ENCODE measurements at places on chromosomes 4 and X.

- DNase-seq = no peak
Measured at GRCh38 chr4:3530663-3531254, 1.5 kb downstream of the LRPAP1 start.

- peak; percentile 8 for DNase-seq
Measured at GRCh38 chrX:357693-358471, 28.8 kb downstream of the PPP2R3B start.

GRCh38 chrX:23787745-23788118 is 4.8 kb downstream of the SAT1 start:
- DNase-seq = no peak

DNA sequence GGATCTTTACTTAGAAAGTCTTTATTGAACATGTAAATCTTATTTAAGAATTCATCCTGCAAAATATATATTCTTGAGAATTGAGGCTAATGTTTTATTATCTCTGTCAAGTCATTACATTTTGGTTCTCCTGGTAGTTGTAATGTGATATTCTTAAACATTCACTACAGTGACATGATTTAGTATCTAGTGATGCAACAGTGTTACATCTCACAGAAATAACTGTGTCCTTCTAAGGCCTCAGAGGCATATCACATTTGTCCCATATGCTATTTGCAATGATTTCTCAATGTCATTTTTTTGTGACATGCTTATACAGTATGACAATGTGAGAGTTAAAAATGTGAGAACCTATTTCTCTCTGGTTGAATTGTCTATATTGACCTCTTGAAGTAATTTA is 34.1 kb downstream of the PRRG1 start:
- DNase-seq = no peak

DNA sequence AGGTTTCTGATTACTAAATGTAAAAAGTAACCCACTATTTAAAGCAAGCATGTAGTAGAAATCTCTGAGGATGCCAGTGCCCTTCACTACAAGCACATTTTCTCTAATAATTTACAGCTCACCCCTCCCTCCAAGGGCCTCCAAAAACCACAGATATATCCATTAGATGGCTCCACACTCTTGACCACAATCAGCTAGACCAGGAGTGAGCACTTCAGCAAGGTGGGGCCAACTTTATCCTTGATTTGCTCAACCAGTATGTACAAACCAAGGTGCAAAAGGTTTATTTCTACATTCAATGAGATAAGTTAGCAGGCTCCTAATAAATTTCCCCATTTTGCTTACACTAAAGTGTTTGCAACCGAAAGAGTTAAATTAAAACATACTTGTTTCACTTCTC is 35.8 kb downstream of the RFC1 start:
- no peak for DNase-seq

DNA sequence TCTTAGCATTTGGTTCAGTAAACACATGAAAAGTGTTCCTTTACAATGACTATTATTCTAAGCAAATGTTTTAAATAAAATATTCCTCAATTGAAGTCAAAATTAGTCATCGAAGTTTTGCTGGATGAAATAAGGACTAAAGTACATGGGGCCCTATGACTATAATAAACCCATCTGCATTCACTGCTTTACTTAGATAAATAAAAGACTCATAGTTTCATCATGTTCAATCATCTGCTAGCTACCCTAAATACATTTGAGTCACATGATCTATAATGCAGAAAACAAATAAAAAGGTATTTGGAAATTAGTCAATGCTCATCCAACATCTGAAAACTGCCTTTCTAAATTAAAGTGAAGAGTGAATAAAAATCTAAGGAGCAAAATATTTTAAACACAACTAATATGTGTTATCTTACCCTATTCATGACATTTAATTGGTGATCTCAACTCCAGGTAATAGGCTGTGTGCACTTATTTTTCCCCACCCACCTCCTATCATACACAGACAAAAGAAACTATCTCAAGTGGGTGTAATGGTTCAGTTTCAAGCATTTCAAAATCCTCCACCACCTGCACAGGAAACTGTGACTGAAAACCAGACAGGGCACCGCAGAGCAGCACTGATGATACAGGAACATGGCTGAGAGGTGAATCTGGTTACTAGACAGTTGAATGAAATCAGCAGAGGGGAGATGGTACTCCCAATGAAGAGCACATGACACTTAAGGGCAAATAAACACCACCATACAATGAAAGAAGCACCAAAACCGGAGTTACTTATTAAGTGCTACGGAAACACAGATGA is 78.6 kb downstream of the CAMK2D start:
- DNase-seq = no peak

DNA sequence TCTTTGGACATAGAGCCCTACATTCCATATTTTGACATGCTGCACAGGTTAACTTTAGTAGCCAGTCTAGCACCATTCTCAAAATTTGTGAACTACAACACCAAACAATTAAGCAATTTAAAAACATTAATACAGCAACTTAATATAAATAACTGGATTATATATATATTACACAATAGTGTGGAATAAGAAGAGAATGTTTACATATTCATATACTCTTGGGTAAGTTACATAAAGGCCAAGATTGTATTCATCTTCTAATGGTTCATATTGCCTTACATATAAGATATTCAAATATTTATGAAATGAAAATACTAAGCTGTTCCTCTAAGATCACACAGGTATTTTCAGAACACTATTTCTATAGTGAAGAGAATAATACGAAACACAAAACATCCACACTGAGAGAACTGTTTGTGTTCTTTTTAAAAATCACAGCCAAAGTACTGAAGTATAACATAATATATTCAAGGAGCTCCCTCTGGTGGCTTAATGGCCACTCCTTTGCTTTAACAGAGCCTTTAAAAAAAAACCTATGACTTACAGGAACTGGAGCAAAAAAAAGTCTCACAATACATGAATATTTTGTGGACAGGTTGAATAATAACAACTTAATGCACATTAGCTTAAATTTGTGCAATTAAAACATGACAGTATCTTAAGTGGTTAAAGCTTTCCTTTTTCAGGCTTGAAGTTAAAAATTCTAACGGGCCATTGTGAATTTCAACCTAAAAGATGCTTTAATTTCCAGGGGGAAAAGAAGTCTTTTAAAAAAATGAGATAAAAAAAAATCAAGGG is 46.2 kb downstream of the NEK1 start:
- no peak for DNase-seq

- peak; percentile 92 for DNase-seq
Measured at GRCh38 chr4:121408-122084, 2.8 kb upstream of the ZNF718 start.

- no peak for DNase-seq
Measured at GRCh38 chr4:100933628-100934027, 413.7 kb downstream of the PPP3CA start.

DNA sequence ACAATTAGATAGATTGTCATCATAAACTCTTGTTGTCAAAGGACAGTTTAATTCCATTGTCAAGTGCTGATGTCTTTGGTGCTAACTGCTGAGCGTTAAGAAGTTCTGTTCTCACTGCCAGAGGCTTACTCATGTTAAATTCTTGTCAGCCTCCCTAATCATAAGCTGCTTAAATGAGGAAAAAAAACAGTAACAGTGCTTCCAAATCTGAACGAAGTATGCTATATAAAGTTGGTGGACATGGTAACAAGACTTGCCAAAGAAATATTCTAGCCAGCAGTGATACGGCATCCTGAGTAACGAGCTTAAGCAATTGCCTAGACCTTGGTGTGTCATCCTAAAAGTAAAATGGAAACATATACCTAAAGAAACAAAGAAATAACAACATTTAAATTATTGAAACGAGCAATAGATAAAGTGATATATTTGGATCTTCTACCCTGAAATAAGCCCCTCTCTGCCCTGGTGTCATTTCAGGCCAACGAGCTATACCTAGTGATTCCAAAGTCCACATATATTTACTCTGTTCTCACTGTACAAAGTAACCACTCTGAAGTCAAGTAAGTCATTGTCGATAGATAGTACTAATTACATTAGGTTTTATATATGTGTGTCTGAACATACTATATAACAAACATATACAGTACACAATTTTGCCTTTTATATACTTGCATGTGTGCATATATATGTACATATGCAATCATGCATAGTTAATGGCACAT is 339.7 kb upstream of the HS3ST1 start:
- DNase-seq = no peak

DNA sequence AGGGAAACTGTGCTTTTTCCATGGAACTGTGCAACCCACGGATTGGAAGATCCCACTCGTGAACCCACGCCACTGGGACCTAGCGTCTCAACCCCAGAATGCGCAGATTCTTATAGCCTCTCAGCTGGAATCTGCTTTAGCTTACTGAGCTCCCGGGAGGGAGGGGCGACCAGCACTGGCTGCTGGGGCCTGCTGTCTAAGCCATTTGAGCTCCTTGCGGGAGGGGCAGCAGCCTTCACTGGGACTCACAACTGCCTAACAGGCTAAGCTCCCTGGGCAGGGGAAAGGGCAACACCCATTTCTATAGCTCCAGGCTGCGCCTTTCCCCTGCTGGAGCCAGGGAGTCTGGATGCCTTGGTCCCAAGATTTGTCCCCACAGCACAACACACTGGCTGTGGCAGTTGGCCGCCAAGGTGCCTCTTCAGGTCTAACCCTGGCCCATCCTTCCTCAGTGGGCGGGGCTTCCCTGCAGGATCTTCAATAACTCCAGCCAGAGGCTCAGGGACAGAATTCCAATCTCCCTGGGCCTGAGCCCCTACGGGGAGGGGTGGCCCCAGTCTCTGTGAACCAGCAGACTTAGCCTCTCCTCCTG is 451.7 kb upstream of the PITX2 start:
- no peak for DNase-seq

DNA sequence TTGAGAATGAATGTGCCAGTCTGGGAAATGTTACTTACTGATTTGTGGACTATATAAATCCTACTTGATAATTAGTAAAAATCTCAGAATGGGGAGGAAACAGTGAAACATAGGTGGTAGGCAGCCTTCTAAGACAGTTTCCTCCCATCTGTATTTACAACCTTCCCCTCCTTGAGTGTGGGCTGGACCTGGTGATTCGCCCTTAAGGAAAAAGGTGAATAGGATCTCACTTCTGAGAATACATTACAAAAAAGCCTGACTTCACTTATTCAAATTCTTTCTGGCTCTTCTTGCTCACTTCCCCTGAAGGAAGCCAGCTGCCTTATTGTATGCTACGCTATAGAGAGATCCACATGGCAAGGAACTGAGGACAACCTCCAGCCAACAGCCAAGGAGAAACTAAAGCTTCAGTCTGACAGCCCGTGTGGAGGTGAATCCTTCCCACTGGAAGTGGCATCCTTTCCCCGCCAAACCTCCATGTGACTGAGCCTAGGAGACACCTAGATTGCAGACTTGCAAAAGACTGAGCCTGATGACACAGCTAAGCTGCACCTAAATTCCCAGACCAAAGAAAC is 585.0 kb downstream of the STPG2 start:
- no peak for DNase-seq

- DNase-seq = no peak
Measured at GRCh38 chrX:39144323-39144722, 343.1 kb downstream of the MID1IP1 start.

GRCh38 chr4:36128689-36129088 is 115.6 kb downstream of the ARAP2 start:
- no peak for DNase-seq

- no peak for DNase-seq
Measured at GRCh38 chrX:82649645-82650044, 858.4 kb upstream of the POU3F4 start.

- DNase-seq = no peak
Measured at GRCh38 chr4:125317525-125317877, 2.7 kb downstream of the FAT4 start.

DNA sequence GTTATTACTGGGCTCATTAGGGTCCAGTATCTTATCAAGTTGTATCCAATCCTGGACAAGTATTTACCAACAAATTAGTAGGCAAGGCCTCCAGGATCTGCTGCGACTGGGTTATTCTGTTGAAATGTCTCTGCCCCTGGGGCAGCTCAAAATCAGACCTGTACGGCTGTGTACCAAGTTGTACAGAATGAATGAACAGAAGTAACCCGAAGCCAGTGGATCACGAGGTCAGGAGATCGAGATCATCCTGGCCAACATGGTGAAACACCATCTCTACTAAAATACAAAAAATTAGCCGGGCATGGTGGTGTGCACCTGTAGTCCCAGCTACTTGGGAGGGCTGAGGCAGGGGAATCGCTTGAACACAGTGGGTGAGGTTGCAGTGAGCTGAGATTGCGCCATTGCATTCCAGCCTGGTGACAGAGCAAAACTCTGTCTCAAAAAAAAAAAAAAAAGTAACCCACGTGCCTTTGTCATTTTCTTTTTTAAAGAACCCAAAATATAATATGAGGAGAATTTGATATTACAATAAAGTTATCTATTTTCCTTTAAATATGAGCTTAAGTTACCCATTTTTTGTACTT is 127.3 kb downstream of the CBR4 start:
- DNase-seq = no peak

GRCh38 chr4:9891740-9892139 is 110.3 kb downstream of the DRD5 start:
- DNase-seq = no peak

- DNase-seq = peak; percentile 1
Measured at GRCh38 chr4:127491571-127491970, 141.2 kb upstream of the INTU start.

- no peak for DNase-seq
Measured at GRCh38 chr4:56310401-56311125, 76.7 kb downstream of the AASDH start.

GRCh38 chrX:71103110-71103983 is 3.2 kb downstream of the CXorf65 start:
- peak; percentile 72 for DNase-seq

- no peak for DNase-seq
Measured at GRCh38 chrX:29275928-29276327, 688.7 kb downstream of the IL1RAPL1 start.

DNA sequence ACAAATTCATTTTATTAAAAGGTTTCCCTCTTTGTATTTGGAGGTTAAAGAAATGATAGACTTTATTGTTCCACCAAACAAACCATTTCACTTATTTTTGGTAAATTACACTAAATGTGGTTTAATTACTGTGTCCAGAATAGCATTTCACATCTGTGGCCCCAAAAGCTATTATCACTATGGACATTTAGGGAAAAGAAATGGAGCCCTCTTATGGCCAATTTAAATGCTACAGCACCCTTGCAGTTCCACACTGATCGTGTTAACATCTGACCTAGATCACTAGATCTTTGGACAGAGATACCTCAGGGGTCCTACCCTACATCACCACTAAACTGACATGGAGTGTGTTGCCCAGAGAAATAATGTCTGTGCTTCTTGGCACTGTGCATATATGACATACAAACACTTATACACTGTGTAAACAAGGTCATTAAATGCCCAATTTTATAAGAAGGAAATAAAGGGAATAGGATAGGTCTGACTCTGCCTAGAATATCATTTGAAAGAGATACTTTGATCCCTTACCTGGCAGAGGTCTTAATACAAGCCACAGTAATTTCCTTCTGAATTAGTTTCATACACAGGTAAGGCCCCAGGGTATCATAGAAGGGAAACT is 163.9 kb downstream of the KDR start:
- no peak for DNase-seq

DNA sequence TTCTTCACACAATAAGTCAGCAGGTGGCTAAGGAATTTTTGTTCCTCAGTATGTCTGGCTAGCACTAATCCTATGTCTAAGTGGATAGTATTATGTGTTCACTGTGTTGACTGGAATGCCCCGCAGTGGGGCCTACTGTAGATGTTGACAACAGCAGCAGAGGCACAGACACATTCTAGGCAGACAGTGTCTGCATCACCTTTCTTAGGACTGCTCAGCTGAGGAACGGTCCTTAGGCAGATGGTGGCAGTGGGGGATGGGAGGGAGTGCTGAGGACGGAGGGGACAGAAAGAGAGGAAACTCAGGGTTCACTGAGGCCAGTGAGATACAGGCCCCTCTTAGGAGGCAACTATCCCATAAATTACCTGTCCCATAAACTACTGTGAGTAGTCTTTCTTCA is 44.6 kb upstream of the LEF1 start:
- DNase-seq = no peak
